ENCODE measurements at places on chromosomes 3 and 15. TPM values are rescaled to one million over a fixed set of nuclear protein-coding genes. Genes with fewer than 3 reads are reported as not detected.

IL5RA gene
- not detected for total RNA-seq

GOLGA6B gene
- not detected for total RNA-seq

SNAPC5 gene
- 17.4 TPM for total RNA-seq

HCLS1 gene
- total RNA-seq, result 4.8 TPM

CHL1 gene
- not detected for total RNA-seq

WDR6 gene
- 77.3 TPM for total RNA-seq

PTH1R gene
- total RNA-seq, result 2.6 TPM

IL17RB gene
- total RNA-seq, result 0.32 TPM

PLA1A gene
- not detected for total RNA-seq

LSG1 gene
- total RNA-seq, result 56.6 TPM

CDC25A gene
- 9.9 TPM for total RNA-seq

DGKG gene
- under 0.01 TPM for total RNA-seq

GOLGA8A gene
- 11.2 TPM for total RNA-seq

ARL14 gene
- not detected for total RNA-seq

RTP1 gene
- not detected for total RNA-seq

STXBP5L gene
- total RNA-seq, result under 0.01 TPM

USF3 gene
- total RNA-seq, result 7.7 TPM

POPDC2 gene
- total RNA-seq, result 1.3 TPM

RHCG gene
- not detected for total RNA-seq

SPINT1 gene
- 0.32 TPM for total RNA-seq

LACTB gene
- total RNA-seq, result 63.5 TPM

CCR4 gene
- total RNA-seq, result not detected

SIDT1 gene
- not detected for total RNA-seq

VWA5B2 gene
- total RNA-seq, result not detected

MKRN2OS gene
- not detected for total RNA-seq

SCN11A gene
- under 0.01 TPM for total RNA-seq

GNL3 gene
- 114 TPM for total RNA-seq

ANKUB1 gene
- not detected for total RNA-seq

SYNPR gene
- not detected for total RNA-seq

ARPC4 gene
- 216 TPM for total RNA-seq

ESYT3 gene
- total RNA-seq, result under 0.01 TPM

C3orf85 gene
- not detected for total RNA-seq

FBXL22 gene
- total RNA-seq, result 1.3 TPM

CLDN16 gene
- 0.43 TPM for total RNA-seq

MYLK gene
- total RNA-seq, result 807 TPM

IL17RE gene
- total RNA-seq, result 0.64 TPM

UROC1 gene
- under 0.01 TPM for total RNA-seq

DUOX1 gene
- not detected for total RNA-seq

SNX22 gene
- total RNA-seq, result 0.32 TPM

FBN1 gene
- 333 TPM for total RNA-seq

IREB2 gene
- 38.9 TPM for total RNA-seq

SLC28A1 gene
- not detected for total RNA-seq

RBP2 gene
- total RNA-seq, result not detected

ITIH4 gene
- 1.3 TPM for total RNA-seq

NOX5 gene
- 0.64 TPM for total RNA-seq

CSK gene
- total RNA-seq, result 32.2 TPM

STRA6 gene
- total RNA-seq, result 52.7 TPM

RETNLB gene
- total RNA-seq, result not detected
